ENCODE measurements at places on chromosomes 12 and 14.

DNA sequence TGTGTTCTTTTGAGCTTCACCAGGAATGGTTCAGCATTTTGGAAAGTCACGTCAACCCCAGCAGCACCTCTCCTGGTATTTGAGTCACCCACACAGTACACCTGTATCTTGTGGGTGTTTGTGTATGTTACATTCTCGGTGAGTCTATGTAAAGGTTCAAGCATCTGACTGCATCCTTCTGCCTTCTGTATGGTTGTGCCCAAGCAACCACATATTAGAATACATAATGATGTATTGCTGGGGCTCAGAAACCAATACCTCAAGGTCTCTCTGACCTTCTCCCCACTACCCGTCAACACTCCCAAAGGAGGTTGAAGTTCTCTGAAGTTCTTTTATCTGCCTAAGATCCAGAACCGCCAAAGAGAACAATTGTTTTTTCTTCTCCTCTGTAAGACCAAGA lies 9.2 kb upstream of the TMEM229B start:
- H3K4me3 ChIP-seq: no peak overlapping the region
- peaks cover 3% of the 10 kb centered on the region for H3K36me3 ChIP-seq
- no peak for DNase-seq
- peaks cover 13% of the 10 kb centered on the region for H3K4me1 ChIP-seq

DNA sequence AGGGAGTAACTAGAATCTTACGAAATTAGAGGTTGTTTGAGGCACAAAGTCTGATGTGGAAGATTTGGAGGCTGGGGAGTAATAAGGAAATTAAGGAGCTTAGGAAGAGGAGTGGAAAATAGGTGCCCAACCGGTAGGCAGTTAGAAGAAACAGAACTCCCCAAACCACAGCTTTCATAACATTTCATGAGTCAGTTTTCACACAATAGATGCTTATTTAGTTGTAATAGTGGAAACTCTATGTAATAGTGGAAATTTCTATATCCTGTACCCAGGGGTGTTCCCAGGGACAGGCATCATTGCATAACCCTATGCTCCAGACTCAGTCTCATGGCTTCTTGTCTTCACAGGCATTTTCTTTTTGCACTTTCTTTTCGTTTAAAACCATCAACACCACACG lies 8.3 kb downstream of the C3AR1 start:
- peaks cover 17% of the 10 kb centered on the region for H3K36me3 ChIP-seq
- no peak overlapping the region for H3K4me3 ChIP-seq
- no peak overlapping the region for H3K27ac ChIP-seq
- H3K4me1 ChIP-seq: no peaks in the 10 kb centered on the region

- no peaks in the 10 kb centered on the region for H3K27me3 ChIP-seq
- peaks cover 40% of the 10 kb centered on the region for H3K36me3 ChIP-seq
- no peak for DNase-seq
- peaks cover 12% of the 10 kb centered on the region for H3K4me1 ChIP-seq
- no peak overlapping the region for H3K4me3 ChIP-seq
Measured at GRCh38 chr12:121512561-121512960, 68.3 kb downstream of the KDM2B start.

DNA sequence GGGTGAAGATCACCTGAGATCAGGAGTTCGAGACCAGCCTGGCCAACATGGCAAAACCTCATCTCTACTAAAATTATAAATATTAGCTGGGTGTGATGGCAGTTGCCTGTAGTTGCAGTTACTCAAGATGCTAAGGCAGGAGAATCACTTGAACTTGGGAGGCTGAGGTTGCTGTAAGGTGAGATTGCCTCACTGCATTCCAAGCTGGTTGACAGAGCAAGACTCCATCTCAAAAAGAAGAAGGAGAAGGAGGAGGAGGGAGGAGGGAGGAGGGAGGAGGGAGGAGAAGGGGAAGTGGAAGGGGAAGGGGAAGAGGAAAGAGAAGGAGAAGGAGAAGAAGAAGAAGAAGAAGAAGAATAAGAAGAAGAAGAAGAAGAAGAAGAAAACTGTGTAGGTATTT lies 17.0 kb downstream of the RNASE10 start:
- DNase-seq: no peak
- H3K27ac ChIP-seq: no peak overlapping the region
- no peaks in the 10 kb centered on the region for H3K4me1 ChIP-seq
- no peak overlapping the region for H3K4me3 ChIP-seq
- no peaks in the 10 kb centered on the region for H3K36me3 ChIP-seq
- no peaks in the 10 kb centered on the region for H3K27me3 ChIP-seq

- peak overlapping the region; percentile 14 for H3K4me3 ChIP-seq
- no peak for DNase-seq
- H3K27ac ChIP-seq: peak overlapping the region; percentile 90
- H3K36me3 ChIP-seq: peaks cover 5% of the 10 kb centered on the region
- no peaks in the 10 kb centered on the region for H3K27me3 ChIP-seq
Measured at GRCh38 chr14:97994020-97994531, 1196.9 kb downstream of the VRK1 start.

DNA sequence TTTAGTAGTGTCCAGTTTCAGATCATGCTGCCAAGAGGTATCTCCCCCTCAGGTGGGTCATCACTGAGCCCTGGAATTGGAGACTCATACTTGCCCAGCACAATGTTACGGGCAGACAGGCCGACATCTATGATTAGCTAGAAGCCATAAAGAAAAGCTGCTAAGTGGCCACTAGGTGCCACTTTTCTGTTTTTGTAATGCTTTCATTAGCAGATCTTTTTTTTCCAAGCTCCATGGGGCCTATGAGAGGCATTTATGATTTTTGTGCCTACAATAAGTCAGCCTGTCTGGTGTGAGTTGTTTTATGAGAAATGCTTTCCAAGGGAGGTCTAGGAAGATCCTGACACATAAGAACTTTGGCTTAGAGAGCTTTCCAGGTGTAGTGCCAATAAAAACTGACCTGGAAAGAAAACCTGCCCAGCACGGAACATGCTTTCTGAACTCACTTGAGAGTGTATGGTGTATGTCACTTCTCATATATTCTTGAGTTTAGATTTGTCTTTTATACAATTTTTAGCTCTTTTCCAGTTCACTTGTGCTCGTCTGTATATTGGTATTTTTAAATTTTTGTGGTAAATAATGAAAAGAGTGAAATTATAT lies 21.8 kb upstream of the SMCO2 start:
- peaks cover 14% of the 10 kb centered on the region for H3K27me3 ChIP-seq
- no peak overlapping the region for H3K27ac ChIP-seq
- H3K4me1 ChIP-seq: no peaks in the 10 kb centered on the region
- no peak for DNase-seq
- peaks cover 1% of the 10 kb centered on the region for H3K36me3 ChIP-seq

GRCh38 chr14:74793506-74794155 lies 30.5 kb downstream of the YLPM1 start:
- peaks cover 8% of the 10 kb centered on the region for H3K36me3 ChIP-seq
- no peaks in the 10 kb centered on the region for H3K27me3 ChIP-seq
- H3K4me1 ChIP-seq: peaks cover 54% of the 10 kb centered on the region

DNA sequence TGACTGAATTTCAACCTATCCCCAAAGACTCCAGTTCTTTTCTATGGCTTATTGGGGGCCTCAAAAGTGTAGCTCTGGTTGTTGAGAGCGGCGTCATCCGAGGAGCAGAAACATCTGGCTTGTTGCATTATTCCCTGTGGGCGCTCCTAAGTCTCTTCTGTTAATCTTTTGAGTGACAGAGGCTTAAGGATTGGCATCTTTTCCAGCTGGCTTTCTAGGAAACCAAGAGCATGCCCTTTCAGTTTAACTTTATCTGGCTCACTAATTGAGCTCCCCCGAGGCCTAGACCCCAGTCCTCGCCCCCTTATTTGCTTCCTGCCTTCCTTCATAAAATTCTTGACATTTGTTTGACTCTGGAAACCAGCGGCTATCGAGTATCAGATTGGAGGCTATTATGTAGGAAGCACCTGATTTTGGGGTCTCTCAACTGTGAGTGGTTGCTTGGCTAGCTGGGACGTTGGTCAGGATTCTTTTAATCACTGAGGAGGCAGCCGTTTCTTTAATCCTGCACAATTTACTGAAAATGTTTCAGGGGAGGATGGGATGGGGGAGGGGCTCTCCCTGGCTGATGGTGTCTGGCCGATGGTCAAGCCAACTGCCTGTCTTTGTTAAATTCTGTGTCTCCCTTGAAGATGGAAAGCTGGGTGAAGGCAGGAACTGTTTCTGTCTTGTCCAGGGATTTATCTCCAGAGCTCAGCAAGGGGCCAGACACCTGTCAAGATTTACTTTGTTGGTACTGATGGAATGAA lies 3.1 kb downstream of the SMOC1 start:
- no peaks in the 10 kb centered on the region for H3K36me3 ChIP-seq
- H3K4me1 ChIP-seq: no peaks in the 10 kb centered on the region
- H3K4me3 ChIP-seq: no peak overlapping the region
- no peak overlapping the region for H3K27ac ChIP-seq
- no peak for DNase-seq

GRCh38 chr12:77995436-77996167 lies 164.9 kb downstream of the NAV3 start:
- no peak overlapping the region for H3K4me3 ChIP-seq
- DNase-seq: no peak
- no peaks in the 10 kb centered on the region for H3K27me3 ChIP-seq
- no peaks in the 10 kb centered on the region for H3K4me1 ChIP-seq
- H3K27ac ChIP-seq: no peak overlapping the region

DNA sequence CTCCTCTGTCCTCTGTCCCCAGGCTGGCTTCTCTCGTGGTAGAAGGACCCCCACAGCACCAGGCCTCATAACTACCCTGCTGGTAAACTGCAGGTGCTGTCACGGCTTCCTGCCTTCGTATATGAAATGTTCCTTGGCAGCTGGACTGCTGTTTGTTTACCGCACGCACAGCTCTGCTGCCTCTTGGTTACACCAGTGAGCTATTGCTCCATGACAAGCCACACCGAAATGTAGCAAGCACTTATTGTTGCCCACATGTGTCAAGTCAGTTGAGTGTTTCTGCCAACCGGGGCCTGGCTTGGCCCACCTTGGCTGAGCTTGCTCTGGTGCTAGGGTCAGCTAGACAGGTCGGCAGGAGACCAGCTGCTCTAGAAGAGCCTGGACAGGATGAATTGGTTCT lies 21.7 kb upstream of the TCL1B start:
- DNase-seq: no peak
- H3K4me1 ChIP-seq: peaks cover 4% of the 10 kb centered on the region
- no peak overlapping the region for H3K27ac ChIP-seq
- peaks cover 54% of the 10 kb centered on the region for H3K27me3 ChIP-seq
- peaks cover 3% of the 10 kb centered on the region for H3K36me3 ChIP-seq

GRCh38 chr12:51953089-51953488 lies 1.6 kb downstream of the ACVR1B start:
- peak overlapping the region; percentile 98 for H3K4me3 ChIP-seq
- H3K36me3 ChIP-seq: peaks cover 3% of the 10 kb centered on the region
- DNase-seq: no peak
- peaks cover 29% of the 10 kb centered on the region for H3K4me1 ChIP-seq
- no peak overlapping the region for H3K27ac ChIP-seq
- peaks cover 5% of the 10 kb centered on the region for H3K27me3 ChIP-seq

DNA sequence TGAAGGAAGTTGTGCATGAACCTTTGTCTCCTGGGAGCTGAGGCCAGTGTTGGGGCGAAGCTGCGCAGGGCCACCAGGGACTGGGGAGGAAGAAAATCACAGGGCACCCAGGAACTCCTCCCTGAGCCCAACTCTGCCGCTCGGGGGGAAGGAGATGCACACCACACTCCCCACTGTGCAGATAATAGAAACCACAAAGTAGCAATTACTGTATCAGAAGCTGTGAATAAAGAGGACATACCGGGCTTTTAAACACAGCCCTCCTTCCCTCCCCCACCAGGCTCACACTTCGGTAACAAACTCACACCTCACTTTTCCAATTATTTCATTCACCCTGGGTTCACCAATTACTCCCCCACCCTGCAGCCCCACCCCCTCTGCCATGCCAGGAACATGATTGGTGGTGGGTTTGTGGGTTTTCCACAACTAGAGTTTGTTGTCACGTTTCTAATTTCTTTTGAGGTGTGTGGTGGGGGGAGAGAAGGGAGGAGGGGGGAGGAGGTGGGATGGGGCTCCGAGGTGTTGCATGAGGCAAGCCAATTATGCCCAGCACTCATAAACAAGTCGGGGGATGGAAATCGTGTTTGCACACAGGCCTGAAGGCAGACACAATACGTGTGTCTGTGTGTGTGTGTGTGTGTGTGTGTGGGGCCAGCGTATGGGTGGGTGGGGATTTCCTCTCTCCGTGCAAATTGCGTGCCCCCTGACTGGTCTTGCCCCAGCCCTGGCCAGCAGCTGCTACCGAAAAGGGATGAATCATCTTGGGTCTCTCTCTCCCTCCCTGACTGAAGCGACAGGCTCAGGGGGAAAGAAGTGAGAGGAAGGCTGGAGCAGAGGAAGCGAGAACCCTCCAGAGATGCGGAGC lies 103.3 kb downstream of the RBM19 start:
- peaks cover 2% of the 10 kb centered on the region for H3K36me3 ChIP-seq
- peaks cover 45% of the 10 kb centered on the region for H3K4me1 ChIP-seq
- no peak for DNase-seq
- H3K27ac ChIP-seq: no peak overlapping the region

GRCh38 chr12:127731657-127732056 lies 535.3 kb upstream of the TMEM132C start:
- no peak for DNase-seq
- no peak overlapping the region for H3K4me3 ChIP-seq
- no peak overlapping the region for H3K27ac ChIP-seq
- no peaks in the 10 kb centered on the region for H3K36me3 ChIP-seq

DNA sequence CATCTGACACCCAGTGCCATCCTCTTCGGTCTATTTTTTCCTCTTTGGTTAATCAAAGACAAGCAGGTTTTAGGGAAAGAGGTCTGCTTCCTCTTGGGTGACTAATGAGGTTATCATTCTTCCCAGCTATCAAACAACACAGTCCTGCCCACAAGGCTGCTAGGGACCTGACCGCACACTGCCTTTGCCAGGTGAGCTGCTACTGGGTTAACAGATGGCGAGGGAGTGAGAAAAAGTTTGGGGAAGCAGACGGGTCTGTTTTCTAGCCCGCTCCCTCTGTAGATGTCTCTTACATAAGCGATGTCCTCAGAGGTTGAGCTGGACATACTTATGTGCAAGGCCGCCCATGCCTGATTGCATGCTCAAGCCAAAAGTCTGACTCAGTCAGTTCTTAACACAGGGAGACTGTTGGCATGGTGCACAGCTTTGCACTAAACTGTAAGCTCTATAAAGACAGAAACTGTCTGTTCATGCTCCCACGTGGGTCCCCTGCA lies 94.1 kb downstream of the SLC15A4 start:
- no peak for DNase-seq
- no peak overlapping the region for H3K27ac ChIP-seq
- no peaks in the 10 kb centered on the region for H3K27me3 ChIP-seq

DNA sequence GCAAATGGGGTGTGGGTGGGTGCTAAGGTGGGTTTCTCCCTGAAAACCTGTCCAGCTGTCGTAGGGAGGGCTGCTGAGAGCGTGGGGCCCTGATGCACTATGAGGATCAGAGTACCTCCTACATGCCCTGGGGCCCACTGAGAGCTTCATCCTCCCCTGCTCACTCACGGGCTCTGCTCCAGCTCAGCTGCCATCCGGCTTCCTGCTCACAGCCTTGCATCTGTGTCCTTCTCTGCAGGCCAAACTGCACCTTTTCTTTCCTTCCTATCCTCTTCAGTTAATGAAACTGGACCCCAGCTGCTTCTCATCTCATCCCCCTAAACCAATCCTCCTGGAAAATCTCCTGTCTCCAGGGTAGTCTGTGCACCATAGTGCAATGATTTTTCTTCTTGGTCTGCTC lies 22.2 kb upstream of the GPRC5D start:
- H3K4me3 ChIP-seq: no peak overlapping the region
- DNase-seq: no peak
- no peak overlapping the region for H3K27ac ChIP-seq
- H3K36me3 ChIP-seq: peaks cover 7% of the 10 kb centered on the region
- H3K27me3 ChIP-seq: no peaks in the 10 kb centered on the region
- no peaks in the 10 kb centered on the region for H3K4me1 ChIP-seq
